ENCODE measurements at places on chromosomes 5 and 9.

GRCh38 chr5:34576891-34577666, 79.0 kb upstream of the RAI14 start:
- no peak for DNase-seq

- no peak for DNase-seq
Measured at GRCh38 chr9:98289614-98290201, 34.3 kb upstream of the TBC1D2 start.

DNA sequence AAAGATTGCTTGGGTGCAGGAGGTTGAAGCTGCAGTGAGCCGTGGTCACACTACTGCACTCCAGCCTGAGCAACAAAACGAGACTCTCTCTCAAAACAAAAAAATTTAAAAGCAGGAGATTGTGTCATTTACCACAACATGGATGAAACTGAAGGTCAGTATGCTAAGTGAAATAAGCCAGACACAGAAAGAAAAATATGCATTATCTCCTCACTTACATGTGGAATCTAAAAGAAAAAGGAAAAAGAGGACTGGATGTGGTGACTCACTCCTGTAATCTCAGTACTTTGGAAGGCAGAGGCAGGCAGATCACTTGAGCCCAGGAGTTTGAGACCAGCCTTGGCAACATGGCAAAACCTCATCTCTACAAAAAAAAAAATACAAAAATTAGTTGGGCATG, 146.8 kb upstream of the DAPK1 start:
- DNase-seq = no peak

DNA sequence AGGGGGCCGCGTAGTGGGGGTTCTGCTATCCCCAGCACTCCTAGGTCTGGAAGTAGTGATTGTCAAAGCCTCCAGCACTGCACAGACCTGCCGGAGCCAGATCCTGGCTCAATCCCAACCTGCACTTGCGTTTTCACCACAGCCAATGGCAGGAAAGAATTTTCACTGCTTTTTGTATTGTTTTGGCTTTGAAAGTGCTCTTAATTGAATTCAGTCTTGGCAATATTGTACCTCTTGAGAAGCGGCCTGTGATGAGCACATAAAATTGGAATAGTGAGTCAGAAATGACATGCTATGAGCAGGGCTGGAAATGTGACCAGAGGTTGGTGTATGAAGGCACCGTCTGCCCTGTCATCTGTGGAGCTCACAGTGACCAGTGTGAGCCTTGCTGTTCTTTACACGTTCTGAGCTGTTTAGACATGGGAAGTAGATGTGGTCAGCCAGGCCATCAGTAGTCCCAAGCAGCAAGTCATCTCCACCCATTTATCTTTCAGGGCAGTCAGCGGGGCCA, 41.5 kb downstream of the SECISBP2 start:
- no peak for DNase-seq

DNA sequence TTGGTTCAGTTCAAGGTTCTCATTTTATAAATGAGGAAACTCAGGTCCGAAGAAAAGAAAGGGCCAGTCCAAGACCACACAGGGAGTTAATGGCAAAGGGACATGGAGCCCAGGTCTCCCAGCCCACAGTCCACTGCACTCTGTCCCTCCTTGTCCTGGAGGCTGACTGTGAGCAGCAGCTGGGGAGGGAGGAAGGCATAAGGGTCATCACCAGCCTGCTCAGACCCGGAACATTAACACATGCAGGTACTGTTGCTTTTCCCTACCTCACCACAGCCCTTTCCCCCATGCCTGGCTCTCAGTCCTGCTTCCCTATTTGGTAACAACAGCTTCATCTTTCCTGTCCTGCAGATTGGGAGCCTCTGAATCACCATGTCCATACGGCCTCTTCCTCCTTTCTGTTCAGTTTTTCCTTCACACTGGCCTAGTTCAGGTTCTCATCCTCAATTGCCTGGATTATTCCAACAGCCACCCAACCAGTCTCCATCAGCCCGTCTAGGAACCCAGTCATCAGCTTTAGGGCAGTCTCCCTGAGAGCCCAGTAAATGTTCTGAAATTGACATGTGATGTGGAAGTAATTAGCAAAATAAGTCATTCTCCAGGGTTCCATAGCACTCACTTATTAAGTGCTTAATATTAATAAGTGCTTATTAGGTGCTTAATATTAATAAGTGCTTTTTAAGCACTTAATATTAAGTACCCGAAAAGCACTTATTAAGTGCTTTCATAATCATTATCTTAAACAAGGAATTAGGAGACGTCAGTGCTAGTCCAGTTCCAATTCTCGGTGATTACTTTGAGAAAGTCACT, 4.3 kb downstream of the GPX3 start:
- no peak for DNase-seq

DNA sequence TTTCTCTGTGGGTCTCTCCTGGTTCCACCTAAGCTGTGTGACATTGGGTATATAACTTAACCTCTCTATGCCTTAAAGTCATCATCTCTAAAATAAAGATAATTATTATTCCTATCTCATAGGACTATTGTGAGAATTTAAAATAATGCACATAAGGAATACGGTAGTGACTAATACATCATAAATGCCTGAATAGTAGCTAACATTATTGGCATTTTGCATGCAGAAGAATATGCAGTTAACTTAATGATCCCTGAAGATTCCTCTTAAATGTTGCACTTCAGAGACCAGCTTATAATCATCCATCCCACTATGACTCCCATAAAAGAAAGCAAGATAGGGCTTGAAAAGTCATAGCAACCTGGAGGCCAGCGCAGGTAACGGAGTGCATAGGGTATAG, 32.4 kb downstream of the OXCT1 start:
- DNase-seq = no peak

DNA sequence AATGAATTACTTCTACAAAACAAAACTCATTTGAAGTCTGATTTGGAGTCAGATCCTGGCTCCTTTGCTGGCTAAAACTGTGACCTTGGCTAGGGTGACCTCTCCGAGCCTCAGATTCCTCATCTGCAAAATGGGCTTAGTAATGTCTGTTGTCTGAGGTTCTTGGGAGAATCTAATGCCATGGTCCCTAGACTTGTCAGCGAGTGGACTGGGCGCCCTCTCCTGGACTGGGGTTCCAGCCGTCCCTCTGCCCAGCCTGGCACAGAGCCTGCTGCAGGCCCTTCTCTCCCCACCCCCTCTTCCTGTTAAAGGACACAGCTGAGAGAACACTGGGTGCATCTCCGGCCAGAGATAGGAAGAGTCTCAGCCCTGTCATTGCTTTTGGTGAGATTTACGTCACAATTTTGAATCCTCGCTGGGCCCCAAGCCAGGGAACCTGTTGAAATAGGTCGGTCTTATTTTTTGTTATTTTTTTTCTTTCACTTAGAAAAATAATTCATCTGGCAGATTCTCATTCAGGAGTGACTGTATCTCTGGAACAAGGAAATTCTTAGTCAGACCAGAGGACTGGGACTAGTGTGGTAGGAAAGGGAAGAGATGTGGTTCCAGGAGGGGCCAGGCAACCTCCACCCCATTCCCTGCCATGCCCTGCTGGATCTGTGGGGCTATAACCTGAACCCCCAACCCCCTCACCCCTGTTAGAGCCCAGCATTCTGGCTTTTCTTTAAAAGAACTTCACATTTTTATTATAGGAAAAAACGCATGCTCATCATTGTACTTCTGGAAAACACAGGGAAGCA, 48.2 kb upstream of the RPL26L1 start:
- no peak for DNase-seq

DNA sequence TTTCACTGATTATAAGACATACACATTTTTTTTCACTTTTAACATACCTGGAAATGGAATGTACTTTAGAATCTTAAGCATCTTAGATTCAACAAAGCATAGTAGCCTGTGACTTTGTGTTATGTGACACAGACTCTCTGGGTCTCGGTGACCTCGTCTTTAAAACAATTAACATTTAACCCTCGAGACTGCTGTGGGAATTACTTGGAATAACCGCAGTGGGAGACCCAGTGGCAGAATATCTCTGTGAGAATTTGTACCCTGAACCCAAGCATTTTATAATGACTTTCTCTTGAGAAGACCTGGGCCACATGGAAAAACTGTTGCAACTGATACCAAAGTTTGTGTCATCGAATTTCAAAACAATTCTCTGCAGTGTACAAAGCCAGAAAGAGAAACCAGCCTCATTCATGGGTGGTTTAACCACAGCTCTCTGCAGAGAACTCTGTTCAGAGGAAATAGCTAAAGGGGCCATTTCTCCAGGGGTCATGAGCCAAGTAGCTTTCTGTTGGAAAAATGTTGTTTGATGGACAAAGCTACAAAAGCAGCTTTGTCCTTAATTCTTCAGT, 10.0 kb upstream of the RETREG1 start:
- no peak for DNase-seq

- no peak for DNase-seq
Measured at GRCh38 chr5:59842999-59843398, 50.5 kb downstream of the PDE4D start.

- DNase-seq = no peak
Measured at GRCh38 chr5:55159763-55160492, at the start of gene GPX8. TSS of gene GPX8 (plus strand) at chr5:55160171. CDS start at chr5:55160193, 22 bp downstream.

DNA sequence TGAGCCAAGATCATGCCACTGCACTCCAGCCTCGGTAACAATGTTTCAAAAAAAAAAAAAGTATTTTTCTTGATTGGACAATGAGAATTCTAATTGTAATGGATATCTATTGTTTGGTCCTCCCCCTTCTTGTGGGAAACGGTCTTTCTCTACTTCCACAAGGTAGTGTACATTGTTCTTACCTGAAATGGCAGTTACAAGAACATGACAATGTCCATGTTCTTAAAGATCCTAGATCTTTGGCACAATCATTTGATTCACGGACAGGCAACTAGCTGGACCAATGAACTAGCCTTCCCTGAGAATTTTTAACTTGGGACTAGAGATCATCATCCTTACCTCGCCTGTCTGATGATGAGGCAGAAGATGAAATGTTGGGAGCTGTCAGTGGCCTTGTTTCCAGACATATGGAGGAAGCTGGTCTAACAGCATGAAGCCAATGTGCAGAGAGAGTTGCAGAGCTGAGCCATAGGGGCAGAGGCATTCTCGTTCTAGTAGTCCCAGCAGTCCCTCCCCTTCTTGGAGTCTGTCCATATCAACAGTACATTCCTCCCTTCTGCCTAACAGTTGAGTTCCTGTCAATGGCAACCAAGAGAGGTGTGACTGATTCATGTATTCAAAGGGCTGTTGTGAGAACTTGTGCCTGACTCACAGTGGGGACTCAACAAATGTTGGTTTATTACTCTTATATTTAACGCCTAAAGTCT, 2.1 kb upstream of the MARCHF6 start:
- DNase-seq = no peak

DNA sequence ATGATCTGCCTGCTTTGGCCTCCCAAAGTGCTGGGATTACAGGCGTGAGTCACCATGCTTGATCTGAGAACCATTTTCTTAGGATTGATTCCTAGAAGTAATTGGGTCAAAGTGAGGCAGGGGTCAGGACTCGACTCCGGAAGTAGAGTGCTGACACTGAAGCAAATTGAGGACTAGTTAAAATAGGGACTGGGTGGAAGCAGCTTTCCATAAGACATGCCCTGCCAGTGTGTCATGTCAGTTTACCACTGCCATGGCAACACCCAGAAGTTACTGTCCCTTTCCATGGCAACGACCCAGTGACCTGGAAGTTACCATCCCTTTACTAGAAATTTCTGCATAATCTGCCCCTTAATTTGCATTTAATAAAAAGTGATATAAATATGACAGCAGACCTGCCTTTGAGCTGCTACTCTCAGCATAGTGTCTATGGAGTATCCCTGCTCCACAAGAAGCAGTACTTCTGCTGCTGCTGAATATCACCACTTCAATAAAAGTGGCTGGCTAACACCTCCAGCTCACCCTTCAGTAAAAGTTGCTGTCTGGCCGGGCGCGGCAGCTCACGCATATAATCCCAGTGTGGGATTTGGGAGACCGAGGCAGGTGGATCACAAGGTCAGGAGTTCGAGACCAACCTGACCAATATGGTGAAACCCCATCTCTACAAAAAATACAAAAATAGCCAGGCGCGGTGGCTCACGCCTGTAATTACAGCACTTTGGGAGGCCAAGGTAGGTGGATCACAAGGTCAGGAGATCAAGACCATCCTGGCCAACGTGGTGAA, 47.8 kb upstream of the JADE2 start:
- no peak for DNase-seq

- DNase-seq = no peak
Measured at GRCh38 chr9:90420768-90421513, 221.7 kb downstream of the DIRAS2 start.

DNA sequence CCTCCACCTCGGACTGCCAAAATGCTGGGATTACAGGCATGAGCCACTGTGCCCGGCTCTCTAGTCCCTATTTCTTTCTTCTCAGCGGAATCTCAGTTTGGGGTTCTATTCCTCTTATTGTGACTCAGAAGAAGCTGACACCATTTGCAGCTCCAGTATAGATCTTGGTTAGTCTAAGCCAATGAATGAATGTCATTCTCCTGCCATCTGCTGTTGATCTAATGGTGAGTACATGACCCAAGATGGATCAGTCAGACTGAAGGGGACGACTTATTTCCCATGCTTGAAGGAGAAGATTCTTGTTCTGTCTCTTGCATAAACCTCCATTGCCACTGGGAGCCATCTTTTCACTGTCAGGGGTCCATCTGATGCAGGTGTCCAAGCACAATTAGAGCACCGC, 76.0 kb upstream of the KLF9 start:
- DNase-seq = no peak

GRCh38 chr9:4844056-4844838, 51.5 kb downstream of the RCL1 start:
- no peak for DNase-seq

GRCh38 chr9:78712903-78713613, 416.1 kb downstream of the PSAT1 start:
- DNase-seq = no peak

GRCh38 chr5:155546075-155546474, 532.5 kb downstream of the KIF4B start:
- DNase-seq = no peak

DNA sequence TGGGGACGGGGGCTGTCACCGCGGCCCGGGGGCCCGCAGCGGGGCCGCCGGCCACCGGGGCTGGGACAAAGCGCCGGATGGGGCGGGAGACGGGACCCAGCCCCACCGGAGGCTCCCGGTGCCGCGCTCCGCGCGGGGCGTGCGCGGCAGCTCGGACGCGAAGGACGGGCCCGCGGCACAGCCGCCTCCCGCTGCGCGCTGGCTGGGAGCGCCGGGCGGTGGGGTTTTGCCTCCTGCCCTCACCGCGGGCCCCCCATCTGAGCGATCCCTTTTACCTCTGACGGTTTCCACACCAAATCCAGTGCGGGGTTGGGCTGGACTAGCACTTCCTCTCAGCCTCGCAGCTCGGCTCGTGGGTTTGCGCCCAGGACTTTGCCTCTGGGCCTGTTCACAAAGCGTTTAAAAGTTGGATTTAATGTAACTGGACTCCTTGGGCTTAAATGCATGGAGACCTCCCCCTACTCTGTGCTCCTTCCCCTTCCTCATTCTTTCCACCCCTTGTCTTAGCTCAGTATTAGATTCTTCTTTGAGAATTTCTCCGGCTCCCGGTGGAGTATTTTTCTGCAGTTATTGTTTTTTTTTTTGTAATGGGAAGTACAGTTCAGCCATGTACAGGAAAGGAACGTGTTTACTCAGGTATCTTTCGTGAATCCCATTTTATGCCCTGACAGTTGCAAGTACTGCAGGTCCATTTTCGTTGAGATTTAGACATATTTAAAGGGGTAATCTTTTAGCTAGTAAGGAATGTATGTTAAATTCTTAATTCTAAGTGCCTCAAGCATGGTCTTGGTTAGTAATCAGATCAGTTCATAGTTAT, 691 bp downstream of the FCHO2 start:
- DNase-seq = no peak

- DNase-seq = no peak
Measured at GRCh38 chr5:78647351-78647818, 1.2 kb downstream of the LHFPL2 start.
